Temporal lobe (tissue), 4 donors: ENCODE measurements at places on chromosomes 2 and 18. TPM values are rescaled to one million over a fixed set of nuclear protein-coding genes. Genes with fewer than 3 reads are reported as not detected.

The FOXI3 gene
- total RNA-seq = 0.25 TPM

The RUFY4 gene
- total RNA-seq = not detected

The ADAM23 gene
- 22.9 TPM for total RNA-seq

The EHBP1 gene
- 119 TPM for total RNA-seq

The UGT1A6 gene
- not detected for total RNA-seq

The SERPINB10 gene
- not detected for total RNA-seq

The GKN1 gene
- total RNA-seq = 2.0 TPM

The ZAP70 gene
- total RNA-seq = 0.49 TPM

The CSRNP3 gene
- total RNA-seq = 184 TPM
